ENCODE measurements at places on chromosomes 3 and 15.

- no peak for DNase-seq
Observed at GRCh38 chr15:73866481-73866880, 6.9 kb upstream of the TBC1D21 start.

DNA sequence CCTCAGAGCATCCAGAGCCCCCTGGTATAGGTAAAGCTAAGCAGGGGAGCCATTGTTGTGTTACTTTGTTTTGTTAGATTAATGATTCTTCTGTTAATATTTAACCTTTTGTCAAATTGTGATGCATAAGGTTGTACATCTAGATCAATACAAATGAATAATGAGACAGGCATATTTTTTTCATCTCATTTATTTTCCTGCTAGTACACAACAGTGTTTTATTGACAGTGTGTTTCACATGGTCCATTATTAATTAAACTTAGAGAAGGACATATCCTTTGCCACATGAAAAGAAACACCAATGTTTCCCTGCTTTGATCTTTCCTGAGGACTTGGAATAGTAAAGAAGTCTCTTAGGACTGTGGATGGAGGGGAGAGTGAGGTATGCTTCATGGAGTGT, 543.6 kb upstream of the CFAP20DC start:
- no peak for DNase-seq

GRCh38 chr3:111762537-111762936, 96.5 kb upstream of the PHLDB2 start:
- DNase-seq = no peak

GRCh38 chr3:130604806-130605205, 87.8 kb downstream of the COL6A6 start:
- no peak for DNase-seq

GRCh38 chr3:11570251-11570650, 73.5 kb downstream of the VGLL4 start:
- DNase-seq = no peak

Data from LNCaP clone FGC (cell line).